ENCODE measurements at places on chromosomes 1 and 21. TPM values are rescaled to one million over a fixed set of nuclear protein-coding genes. Genes with fewer than 3 reads are reported as not detected.

DNA sequence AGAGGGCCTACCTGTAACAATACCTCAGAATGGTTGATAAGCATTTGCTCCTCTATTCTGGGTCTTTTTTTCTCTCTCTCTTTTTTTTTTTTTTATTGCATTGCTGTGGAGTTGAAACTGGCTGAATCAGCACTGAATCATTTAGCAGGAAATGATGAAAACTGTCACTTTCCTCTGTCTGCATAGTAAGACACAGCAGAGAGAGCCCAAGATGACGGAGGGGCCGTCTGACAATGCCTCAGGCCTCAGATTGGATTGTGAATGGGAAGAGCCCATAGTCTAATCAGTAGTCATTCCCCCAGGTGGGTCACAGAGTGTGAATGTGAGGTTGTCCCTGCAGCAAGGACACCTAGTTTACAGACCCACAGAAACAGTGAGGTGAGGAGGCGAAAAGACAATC is 193.2 kb upstream of the PLXNA2 start:
- no peaks in the 10 kb centered on the region for H3K36me3 ChIP-seq
- H3K27me3 ChIP-seq = no peaks in the 10 kb centered on the region
- no peaks in the 10 kb centered on the region for H3K4me1 ChIP-seq
- H3K4me3 ChIP-seq = no peak overlapping the region

TSPAN2 gene
- total RNA-seq = 3.3 TPM

SPATA46 gene
- total RNA-seq = not detected

AADACL4 gene
- not detected for total RNA-seq

BRINP3 gene
- 14.0 TPM for total RNA-seq
